ENCODE measurements at places on chromosomes 16 and 17. TPM values are rescaled to one million over a fixed set of nuclear protein-coding genes. Genes with fewer than 3 reads are reported as not detected.

The BHLHA9 gene
- total RNA-seq = not detected

The SPIRE2 gene
- total RNA-seq = 0.72 TPM

The RASD1 gene
- 0.54 TPM for total RNA-seq

The OMG gene
- not detected for total RNA-seq

The GLYR1 gene
- total RNA-seq = 27.8 TPM

The MARCHF10 gene
- 0.18 TPM for total RNA-seq

The NPIPA2 gene
- total RNA-seq = not detected

The KCNH6 gene
- total RNA-seq = 0.28 TPM

The HOXB1 gene
- total RNA-seq = not detected

The KRT36 gene
- not detected for total RNA-seq

The ADORA2B gene
- total RNA-seq = 5.2 TPM

The GPRC5C gene
- not detected for total RNA-seq

The CNTD1 gene
- total RNA-seq = not detected

The ERI2 gene
- total RNA-seq = 10.2 TPM

The SLC46A1 gene
- 2.8 TPM for total RNA-seq

The TSPOAP1 gene
- total RNA-seq = 0.90 TPM

The NLRC3 gene
- total RNA-seq = not detected

The CCL13 gene
- total RNA-seq = not detected

The C16orf95 gene
- total RNA-seq = 1.9 TPM

The G6PC1 gene
- not detected for total RNA-seq

The ZSWIM7 gene
- 7.2 TPM for total RNA-seq
